Stimulated activated CD4-positive, alpha-beta T cell treated with anti-CD3 and anti-CD28 coated beads, TNF-alpha, amount 100 ng/mL, for 4 hours (primary cell): ENCODE measurements at places on chromosomes 3 and 15.

DNA sequence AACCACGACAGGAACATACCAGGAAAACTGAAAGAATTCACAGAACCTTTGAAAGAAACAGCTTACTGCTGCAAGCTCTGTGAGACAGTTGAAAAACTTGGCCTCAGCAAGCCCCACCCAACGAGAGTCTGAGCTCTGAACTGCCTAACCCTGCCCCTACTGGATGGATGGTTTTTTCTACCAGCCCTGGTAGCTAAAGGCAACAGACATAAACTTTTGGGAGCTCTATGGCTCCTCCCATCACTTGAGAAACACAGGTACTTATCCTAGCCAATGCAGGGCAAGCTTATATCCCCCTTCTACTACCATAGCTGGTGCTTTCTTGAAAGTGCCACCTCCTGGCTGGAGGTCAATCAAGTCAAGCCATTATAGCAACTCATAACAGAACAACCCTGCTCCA is 471.8 kb downstream of the GRM7 start:
- DNase-seq: no peak

DNA sequence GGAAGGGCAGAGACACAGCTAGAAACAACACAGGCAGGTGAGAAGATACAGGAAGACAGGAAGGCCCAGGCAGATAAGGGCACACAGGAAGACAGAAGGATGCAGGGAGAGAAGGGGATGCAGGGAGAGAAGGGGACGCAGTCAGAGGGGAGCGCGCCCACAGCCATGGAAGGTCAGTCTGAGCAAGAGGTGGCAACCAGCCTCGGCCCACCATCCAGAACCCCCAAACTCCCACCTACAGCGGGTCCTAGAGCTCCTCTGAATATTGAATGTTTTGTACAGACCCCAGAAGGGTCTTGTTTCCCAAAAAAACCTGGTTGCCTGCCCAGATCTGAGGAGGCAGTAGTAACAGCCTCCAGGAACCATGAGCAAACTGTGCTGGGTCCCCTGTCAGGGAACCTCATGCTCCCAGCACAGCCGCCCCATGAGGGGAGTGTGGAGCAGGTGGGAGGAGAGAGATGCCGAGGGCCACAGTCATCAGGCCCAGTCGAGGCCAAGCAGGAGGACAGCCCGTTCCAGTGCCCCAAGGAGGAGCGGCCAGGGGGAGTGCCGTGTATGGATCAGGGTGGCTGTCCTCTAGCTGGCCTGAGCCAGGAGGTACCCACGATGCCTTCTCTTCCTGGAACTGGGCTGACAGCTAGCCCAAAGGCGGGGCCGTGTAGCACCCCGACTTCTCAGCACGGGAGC is 27.6 kb upstream of the SLC28A1 start:
- no peak for DNase-seq

DNA sequence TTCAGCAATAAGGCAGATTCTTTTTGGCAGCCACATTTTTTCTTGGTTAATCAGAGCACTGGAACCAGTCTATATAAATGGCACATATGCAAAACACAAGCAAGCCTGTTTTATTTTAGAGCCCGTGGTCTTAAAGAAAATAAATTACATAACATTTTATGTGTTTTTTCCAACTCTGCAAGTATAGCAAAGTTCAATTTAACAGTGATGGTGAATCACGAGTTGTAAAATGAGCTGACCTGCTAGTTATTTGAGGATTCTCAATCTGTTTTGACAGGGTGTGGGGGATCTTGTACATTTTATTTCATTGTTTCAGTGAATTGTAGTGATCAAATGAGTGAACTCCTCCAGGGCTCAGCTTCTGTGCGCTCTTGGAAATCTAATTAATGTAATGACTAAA is 2.7 kb downstream of the ARHGEF26 start:
- DNase-seq: no peak

DNA sequence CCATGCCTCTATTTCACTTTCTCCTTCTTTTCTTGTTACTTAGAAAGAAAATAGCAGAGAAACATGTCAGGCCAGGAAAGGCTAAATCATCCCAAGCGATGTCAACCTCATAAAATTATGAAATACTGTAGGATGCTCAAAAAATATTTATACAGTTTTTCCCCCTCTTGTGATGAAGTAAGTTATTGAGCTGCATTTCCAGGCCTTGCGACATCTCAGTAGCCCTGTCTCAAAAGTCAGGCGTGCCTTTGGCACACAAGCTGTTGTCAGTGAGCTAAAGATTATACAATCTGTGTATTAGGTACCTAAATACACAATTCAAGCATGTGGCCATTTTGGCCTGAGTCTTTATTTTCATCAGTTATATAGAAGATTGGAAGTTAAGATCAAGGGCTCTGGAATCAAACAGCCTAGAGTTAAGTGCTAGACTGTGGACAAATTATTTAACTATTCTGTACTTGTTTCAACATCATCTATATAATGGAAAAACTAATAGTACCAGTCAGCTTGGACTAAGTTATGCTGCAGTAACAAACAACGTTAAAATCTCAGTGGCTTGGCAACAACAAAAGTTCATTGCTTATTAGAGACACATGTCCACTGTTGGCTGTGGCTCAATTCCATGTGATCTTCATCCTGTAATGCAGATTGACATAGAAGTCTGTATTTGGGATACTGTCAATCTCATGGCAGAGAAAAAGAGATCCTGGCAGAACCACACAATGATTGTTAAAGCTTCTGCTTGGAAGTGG is 406.4 kb upstream of the PROK2 start:
- no peak for DNase-seq

DNA sequence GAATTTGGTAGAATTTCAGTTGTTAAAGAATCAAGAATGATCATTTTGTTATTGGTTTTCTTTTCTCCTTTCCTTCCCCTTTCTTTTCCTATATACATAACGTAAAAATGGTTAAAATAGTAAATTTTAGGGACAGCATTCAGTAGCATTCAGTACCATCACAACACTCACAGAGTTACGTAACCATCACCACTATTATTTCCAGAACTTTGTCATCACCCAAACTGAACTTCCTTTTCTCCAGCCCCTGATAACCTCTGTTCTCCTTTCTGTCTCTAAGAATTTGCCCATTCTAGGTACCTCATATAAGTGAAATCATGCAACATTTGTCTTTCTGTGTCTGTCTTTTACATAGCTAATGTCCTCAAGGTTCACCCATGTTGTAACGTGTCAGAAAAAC is 165.3 kb downstream of the AKAP13 start:
- DNase-seq: no peak

DNA sequence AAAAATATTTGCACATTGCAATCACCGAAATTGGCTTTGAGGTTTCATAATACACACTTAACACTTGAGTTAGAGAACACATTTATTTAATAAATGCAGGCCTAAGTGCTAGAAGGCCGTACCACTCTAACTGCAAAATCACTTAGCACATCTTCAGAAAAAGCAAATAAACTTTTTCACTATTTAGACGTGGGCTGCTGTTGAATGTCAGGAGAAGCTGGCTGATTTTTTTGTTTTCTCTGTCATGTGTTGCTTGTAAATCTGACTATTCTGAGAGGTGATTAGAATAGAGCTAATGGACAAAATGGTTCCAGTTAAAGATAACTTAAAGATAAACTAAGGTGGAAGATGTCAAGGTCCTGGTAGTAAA is 265.1 kb downstream of the FOXP1 start:
- DNase-seq: no peak

DNA sequence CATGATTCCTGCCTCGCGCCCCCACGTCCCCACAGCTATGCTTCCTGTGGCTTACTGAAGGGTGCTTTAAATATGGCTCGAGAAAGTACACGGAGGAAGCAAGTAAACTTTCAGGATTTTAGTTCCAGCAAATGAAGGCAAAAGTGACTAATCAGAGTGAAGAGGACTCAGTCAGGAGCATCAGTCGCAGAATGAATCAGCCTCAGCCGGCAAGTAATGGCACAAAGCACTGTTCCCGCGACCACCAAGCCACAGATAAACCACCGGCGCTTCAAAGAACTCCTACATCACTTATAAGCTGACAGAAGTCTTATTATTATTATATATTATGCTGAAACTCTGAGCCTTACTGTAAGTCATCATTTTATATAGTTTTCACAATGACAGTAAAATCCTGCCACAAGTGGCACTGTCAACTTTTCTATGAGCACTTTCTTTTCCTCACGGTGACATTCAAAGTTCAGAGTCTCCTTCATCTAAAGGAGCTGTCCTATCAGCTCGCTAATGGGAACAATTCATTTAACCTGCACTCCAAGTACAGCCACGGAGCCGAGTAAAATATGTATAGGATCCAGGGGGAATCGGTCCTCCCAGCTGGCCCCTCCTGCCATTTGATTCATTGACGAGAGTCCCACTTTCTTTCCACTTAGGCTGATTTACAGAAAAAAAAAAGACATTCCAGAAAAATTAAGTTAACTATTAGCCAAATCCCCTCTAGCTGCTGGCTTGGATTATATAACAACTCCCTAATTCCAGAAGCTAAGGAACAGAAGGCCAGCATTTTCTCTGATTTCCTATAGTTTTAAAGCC is 217.0 kb upstream of the ICE2 start:
- DNase-seq: peak; percentile 65

- no peak for DNase-seq
These were observed 367.5 kb upstream of the THBS1 start for GRCh38 chr15:39213385-39213840.
